ENCODE measurements at places on chromosomes 7 and 10. TPM values are rescaled to one million over a fixed set of nuclear protein-coding genes. Genes with fewer than 3 reads are reported as not detected.

The CEP55 gene
- 4.1 TPM for total RNA-seq

The GIMAP5 gene
- total RNA-seq, result 20.6 TPM

DNA sequence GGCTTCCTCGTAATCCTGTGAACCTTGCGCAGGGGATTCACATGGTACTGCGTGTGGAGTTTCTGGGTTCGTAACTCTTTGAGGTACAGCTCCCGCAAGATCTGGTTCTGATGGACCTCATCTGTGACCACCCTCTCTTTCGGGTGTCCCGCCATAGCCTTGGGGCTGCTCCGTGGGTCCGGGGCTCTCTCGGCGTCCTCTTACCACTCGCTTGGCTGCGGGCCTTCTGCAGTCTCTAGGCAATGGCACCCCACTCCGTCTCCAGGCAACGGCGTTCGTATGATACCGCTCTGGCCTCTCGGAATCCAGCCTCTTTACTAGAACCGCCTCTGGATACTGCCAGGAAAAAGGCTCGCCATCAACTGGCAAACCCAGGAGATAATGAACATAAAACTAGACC is 54.7 kb upstream of the AMPH start:
- DNase-seq, result no peak
- H3K4me3 ChIP-seq, result no peak overlapping the region
- no peaks in the 10 kb centered on the region for H3K27me3 ChIP-seq
- no peak overlapping the region for H3K27ac ChIP-seq

The GIMAP4 gene
- total RNA-seq, result 21.3 TPM

The ASB15 gene
- not detected for total RNA-seq

DNA sequence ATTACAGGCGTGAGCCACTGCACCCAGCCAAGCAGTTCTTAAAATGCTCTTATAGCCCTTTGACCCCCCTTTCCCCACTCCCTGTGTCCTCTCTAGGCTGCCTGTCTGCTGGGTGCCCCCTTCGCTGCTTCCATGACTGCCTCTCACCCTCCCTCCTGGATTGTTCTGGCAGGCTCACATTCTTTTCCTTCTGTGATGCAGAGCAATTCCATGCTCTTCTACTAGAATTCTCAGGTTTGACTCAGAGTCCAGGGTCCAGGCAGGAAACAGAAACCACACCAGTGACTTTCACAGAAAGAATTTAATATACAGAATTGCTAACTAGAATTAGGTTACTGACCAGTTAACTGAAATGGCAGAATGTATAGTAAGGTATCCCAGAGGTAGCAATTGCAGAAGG is 244.8 kb downstream of the BAMBI start:
- no peak overlapping the region for H3K27ac ChIP-seq
- H3K27me3 ChIP-seq, result no peaks in the 10 kb centered on the region
- no peaks in the 10 kb centered on the region for H3K4me1 ChIP-seq
- H3K36me3 ChIP-seq, result no peaks in the 10 kb centered on the region
- no peak overlapping the region for H3K4me3 ChIP-seq
- no peak for DNase-seq

- no peaks in the 10 kb centered on the region for H3K4me1 ChIP-seq
- H3K27ac ChIP-seq, result no peak overlapping the region
- DNase-seq, result no peak
- no peak overlapping the region for H3K4me3 ChIP-seq
- H3K27me3 ChIP-seq, result peaks cover 4% of the 10 kb centered on the region
- H3K36me3 ChIP-seq, result no peaks in the 10 kb centered on the region
Measured at GRCh38 chr7:24880886-24881285, 99.1 kb downstream of the OSBPL3 start.

The HOXA7 gene
- 0.05 TPM for total RNA-seq

The AKR1C8 gene
- 28.5 TPM for total RNA-seq

GRCh38 chr10:70679498-70679897 is 7.2 kb downstream of the ADAMTS14 start:
- no peaks in the 10 kb centered on the region for H3K36me3 ChIP-seq
- H3K4me3 ChIP-seq, result no peak overlapping the region
- H3K27me3 ChIP-seq, result no peaks in the 10 kb centered on the region
- H3K4me1 ChIP-seq, result no peaks in the 10 kb centered on the region
- no peak for DNase-seq

The PAPSS2 gene
- total RNA-seq, result 24.3 TPM

DNA sequence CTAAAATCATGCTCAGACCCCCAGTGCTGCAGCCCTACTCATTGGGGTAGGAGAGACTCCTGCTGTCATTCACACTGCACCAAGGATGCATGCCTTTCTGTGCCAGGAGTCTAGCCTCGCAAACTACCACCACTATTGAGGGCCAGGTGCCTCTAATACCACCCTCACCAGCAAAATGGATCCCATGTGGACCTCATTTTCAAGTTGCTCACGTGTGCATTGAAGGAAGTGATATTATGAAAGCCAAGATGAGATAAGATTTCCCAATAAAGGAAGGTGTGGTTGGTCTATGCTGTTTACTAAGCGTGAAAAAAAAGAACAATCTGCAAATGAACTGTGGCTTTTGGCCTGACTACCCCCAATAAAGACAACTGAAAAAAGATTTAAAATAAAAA is 7.2 kb upstream of the LAMTOR4 start:
- no peak overlapping the region for H3K4me3 ChIP-seq
- DNase-seq, result no peak
- H3K36me3 ChIP-seq, result no peaks in the 10 kb centered on the region
- H3K27me3 ChIP-seq, result no peaks in the 10 kb centered on the region
- H3K27ac ChIP-seq, result no peak overlapping the region

The SSC4D gene
- 1.3 TPM for total RNA-seq

GRCh38 chr7:92631850-92632487 is 41.8 kb upstream of the FAM133B start:
- no peak for DNase-seq
- no peaks in the 10 kb centered on the region for H3K36me3 ChIP-seq
- H3K27me3 ChIP-seq, result no peaks in the 10 kb centered on the region
- no peak overlapping the region for H3K27ac ChIP-seq
- H3K4me1 ChIP-seq, result no peaks in the 10 kb centered on the region

- H3K27ac ChIP-seq, result no peak overlapping the region
- H3K36me3 ChIP-seq, result no peaks in the 10 kb centered on the region
- H3K4me1 ChIP-seq, result peaks cover 10% of the 10 kb centered on the region
- no peak for DNase-seq
- H3K27me3 ChIP-seq, result no peaks in the 10 kb centered on the region
Measured at GRCh38 chr10:124142006-124142739, 48.8 kb upstream of the CHST15 start.

The ADAP1 gene
- total RNA-seq, result 3.2 TPM
